NCI-H187 treated with DMSO at 0.1 percent for 48 hours (cell line): ENCODE measurements at places on chromosomes 7 and 10.

DNA sequence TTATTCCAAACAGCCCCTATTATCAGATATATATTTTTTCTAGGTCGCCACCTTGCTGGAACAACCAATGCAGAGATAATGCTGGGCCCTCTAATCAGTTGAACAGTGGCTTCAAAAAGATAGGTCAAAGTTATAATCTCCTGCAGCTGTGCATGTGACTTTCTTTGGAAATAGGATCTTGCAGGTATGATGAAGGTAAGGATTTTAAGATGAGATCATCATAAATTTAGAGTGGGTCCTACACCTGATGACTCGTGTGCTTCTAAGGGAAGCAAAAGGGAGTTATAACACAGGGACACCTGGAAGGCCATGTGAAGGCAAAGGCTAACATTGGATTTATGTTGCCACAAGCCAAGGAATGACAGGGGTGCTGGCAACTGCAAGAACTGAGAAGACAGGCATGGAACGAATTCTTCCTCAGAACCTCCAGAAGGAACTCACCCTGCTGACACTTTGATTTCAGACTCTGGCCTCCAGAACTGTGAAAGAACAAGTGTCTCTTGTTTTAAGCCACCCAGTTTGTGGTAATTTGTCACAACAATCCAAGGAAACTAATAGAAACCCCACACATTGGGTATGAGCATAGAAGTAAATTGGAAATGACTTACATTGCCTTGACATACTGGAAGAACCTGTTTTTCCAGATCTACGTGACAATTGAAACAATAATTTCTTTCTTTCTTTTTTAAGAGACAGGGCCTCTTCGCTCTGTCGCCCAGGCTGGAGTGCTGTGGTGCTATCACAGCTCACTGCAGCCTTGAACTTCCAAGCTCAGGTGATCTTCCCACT lies 34.4 kb downstream of the CCDC71L start:
- DNase-seq: no peak

- DNase-seq: no peak
Observed at GRCh38 chr10:5958077-5958476, 19.3 kb downstream of the IL15RA start.

DNA sequence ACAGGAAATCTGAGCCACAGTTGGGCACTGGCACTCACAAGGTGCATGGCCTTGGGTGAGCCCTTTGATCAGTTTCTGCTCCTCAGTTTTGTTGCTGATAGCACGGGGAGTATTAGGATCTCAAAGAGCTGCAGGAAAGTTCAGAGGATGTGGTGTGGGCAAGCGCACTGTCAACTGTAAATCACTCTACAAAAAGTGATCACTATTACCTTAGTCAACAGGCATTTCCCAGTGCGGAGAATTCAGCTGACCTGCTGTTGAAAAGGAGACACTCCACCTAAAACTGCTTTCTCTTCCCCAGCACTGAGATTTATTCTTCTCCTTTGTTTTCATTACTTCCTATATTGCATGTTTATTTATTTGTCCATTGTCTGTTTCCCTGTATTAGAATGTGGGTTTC lies 331.0 kb downstream of the PRPF18 start:
- no peak for DNase-seq

DNA sequence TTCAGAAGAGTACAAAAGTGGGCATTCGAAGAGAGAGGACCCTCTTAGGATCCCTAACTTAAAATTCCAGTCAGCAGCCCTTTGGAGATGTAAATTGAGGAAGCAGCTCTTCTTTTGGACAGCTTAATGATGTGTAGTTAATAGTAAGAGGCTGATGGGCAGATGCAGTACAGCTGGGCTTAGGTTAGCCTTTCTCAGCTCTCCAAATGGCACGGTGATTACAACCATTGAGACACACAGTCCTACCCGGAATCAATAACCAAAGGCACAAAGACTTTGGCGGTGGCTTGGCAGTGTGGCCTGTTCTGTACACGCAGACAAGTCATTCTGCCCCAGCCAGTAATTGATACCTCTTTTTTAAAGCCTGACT lies 26.8 kb downstream of the GAD2 start:
- no peak for DNase-seq

- DNase-seq: no peak
Observed at GRCh38 chr10:60573336-60573735, 183.7 kb upstream of the ANK3 start.

DNA sequence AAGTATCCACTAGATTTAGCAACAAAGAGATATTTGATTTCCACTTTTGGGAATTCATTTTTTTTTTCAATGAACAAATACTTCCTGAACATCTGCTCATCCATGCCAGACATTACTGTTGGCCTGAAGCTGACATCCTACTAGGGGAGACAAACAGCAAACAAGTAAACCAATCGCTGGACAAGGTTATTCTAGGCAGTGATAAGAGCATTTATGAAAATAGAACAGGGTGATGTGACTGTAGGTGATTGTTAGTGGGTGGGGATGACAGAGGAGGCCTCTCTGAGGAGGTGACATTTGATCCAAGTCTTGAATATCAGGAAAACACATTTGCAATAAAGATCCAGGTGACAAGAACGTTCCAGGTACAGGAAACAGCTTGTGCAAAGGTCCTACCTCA lies 89.1 kb upstream of the FAM180A start:
- DNase-seq: no peak

DNA sequence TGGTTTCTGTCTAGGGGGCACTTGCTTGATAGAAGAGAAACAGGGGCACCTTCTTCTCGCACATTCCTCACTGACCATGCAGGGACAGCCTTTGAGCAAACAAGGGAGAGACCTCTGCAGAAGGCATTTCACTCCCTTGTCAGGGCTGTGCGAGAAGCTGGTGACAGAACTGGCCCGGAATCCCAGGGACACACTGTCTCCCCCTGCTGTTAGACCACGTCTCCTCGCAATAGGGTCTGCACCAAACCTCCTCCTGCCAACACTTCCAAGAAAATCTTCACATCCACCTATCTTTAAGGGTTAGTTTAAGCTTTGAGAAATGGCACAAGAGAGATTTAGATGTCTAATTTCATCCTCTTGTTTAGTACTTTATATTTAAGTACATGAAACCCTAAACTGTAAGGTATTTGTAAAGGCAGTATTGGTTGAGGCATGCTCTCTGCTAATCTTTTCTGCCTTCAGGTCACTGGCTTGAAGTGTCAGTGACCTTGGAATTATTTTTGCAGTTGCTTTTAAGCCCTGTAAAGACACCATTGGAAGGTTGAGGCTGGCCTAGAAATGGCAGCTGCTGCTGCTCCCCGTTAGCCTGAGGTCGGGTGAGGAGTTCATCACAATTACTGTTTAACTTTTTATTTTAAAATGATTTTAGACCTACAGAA lies 37.0 kb downstream of the RBM20 start:
- DNase-seq: no peak

DNA sequence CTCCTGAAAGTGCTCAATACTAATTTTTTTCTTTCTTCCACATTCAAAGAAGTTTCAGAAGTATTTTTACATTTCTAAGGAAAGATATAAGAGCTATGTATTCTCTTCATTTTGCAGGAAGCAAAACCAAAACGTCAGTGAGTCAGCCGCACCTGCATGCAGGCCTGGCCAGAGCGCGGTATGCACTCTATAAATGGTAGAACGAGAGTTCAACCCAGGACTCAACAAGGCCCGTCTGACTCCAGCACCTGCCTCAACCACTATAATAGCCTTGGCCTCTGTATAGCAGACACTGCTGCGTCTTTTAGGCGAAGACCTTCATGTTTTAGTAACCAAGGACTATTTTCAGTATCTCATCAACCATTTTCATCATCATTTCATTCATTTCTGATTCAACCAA lies 113.2 kb downstream of the KMT2E start:
- DNase-seq: no peak

- DNase-seq: no peak
Observed at GRCh38 chr10:6838118-6838517, 258.0 kb upstream of the PRKCQ start.

DNA sequence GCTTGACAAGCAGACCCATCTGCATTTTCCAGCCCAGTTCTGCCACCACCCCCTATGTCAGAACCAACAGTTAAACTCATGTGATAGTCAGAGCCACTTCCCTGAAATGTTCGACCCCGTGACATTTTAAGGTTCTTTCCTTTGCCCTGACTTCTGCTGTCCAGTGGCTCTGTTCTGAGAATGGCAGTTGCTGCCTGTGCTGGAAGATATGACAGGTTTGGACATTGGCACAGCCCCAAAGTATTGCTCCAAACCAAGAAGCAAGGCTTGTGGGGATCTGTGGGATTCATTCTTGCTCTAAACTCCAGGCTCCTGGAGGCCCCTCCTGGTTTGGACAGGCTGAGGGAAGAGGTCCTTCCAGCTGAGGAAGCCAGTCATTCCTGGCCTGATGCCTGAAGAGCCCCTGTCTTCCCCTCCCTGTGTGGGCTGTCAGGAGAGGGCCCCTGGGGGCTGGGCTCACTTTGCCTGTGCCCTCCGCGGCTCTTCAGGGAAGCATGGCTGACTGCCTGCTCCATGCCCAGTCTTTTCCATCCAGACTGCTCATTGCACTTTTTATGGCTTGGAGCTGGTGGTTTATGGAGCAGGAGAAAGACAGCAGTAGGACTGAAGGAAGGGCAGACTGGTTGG lies 138.0 kb downstream of the CDH23 start:
- DNase-seq: no peak

DNA sequence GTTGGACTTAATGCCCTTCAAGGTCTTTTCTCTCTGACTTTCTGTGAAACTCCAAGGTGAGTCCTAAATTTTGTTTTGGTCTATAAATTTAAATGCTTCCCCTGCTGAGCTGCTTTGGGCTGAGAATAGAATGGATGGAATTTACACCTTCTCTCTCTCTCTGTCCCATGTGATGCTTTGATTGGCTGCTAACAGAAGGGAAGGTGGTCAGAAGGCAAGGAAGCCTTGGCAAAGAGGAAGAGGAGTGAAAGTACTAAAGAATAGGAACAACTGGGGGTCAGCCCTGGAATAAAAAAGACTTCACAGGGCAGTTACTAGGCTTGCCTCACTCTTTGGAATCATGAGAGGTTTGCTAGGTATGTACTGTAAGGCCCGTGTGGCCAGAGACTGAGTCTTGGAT lies 260.2 kb downstream of the AUTS2 start:
- DNase-seq: no peak

- DNase-seq: no peak
Observed at GRCh38 chr10:117137031-117137910, 799 bp downstream of the VAX1 start.

DNA sequence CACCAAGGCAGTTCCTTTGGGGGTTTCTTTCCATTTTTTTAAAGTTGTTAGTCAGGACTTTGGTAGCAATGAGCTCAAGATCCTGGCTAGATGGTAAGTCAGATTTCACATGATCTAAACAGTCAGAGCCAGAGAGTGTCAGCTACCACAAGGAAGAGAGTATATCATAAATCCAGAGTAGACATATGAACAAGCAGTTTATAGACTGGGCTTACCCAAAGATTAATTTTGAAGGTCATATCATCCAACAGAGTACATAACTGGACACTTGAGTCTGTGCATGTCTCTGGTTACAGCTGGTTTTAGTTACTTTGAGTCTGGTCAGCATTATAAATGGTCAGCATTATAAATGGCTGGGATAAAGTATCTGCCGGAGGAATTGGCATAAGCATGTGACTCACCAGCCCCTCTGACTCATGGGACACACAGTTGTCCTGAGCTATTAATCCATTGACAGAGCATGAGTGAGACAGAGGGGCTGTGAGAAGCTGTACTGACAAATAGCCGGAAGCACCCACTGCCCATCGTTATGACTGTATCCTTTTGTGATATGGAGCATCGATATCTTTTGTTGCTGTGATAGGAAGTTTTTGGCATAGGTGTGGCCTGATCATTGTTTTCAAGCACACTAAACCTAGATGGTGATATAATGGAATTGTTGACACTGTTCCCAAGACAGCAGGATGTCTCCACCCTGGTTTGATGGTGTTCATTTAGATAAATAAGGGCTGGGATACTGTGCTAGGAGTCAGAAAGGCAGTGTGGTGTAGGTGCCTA lies 19.3 kb downstream of the PPP1R3C start:
- no peak for DNase-seq

- no peak for DNase-seq
Observed at GRCh38 chr10:23035569-23035968, 59.8 kb upstream of the MSRB2 start.

- DNase-seq: no peak
Observed at GRCh38 chr7:112159351-112159750, 46.8 kb downstream of the DOCK4 start.

DNA sequence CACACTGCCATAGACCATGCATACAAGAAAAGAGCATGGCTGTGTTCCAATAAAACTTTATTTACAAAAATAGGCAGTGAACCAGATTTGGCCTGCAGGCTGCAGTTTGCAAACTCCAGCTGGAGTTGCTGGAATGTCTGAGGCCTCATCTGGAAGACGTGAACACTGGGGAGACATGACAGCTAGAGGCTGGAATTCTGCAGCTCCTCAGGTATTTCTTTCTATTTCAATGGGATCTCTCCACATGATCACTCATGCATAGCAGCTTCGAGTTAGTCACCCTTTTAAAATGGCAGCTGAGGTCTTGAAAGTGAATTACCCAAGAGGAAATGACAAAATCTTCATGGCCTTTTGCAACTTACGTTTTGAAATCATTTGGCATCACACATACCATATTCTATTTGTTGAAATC lies 52.6 kb upstream of the BET1 start:
- no peak for DNase-seq

DNA sequence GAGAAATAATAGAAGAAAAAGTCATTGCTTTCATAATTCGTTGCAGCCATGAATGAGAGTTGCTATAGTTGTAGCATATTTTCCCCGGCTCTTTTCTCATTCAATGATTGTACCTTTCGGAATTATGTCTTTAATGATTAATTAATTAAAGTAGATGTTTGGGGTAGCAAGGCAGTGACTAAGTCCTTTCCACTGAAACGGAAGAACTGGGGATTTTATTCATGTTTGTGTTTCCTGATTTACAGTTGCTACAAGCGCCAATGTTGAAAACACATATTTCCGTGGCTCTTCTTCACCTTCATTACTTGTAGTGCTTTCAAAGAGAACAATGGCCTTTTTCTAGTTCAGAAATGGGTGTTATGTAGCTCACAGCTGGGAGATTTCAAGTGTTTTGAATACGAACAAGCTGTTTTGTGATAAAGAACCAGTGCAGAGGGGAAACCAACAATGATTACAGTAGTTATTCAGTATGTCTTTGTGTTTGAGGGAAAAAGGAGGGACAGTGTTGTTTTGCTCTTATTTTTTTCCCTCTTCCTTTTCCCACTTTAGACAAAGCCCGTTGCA lies 153.5 kb downstream of the NSUN6 start:
- no peak for DNase-seq

GRCh38 chr10:62772186-62772974 lies 32.1 kb upstream of the ADO start:
- no peak for DNase-seq
